Osteocyte (in vitro differentiated cells): ENCODE measurements at places on chromosomes 4 and X. TPM values are rescaled to one million over a fixed set of nuclear protein-coding genes. Genes with fewer than 3 reads are reported as not detected.

GRCh38 chrX:129781134-129781672 lies 1.5 kb downstream of the SASH3 start:
- no peaks in the 10 kb centered on the region for H3K4me1 ChIP-seq
- H3K27me3 ChIP-seq: no peaks in the 10 kb centered on the region
- no peaks in the 10 kb centered on the region for H3K36me3 ChIP-seq
- no peak overlapping the region for H3K27ac ChIP-seq
- no peak for DNase-seq

GRCh38 chr4:119035951-119036737 lies 99.5 kb upstream of the MYOZ2 start:
- DNase-seq: no peak
- peaks cover 57% of the 10 kb centered on the region for H3K4me1 ChIP-seq
- H3K27ac ChIP-seq: peak overlapping the region; percentile 64
- H3K36me3 ChIP-seq: no peaks in the 10 kb centered on the region
- no peak overlapping the region for H3K4me3 ChIP-seq
- H3K27me3 ChIP-seq: no peaks in the 10 kb centered on the region

- no peaks in the 10 kb centered on the region for H3K4me1 ChIP-seq
- H3K27ac ChIP-seq: no peak overlapping the region
- H3K36me3 ChIP-seq: no peaks in the 10 kb centered on the region
- no peaks in the 10 kb centered on the region for H3K27me3 ChIP-seq
Observed at GRCh38 chrX:4710618-4711433, 997.4 kb upstream of the PRKX start.

GRCh38 chrX:16130707-16131106 lies 7.3 kb downstream of the GRPR start:
- no peak for DNase-seq
- H3K4me3 ChIP-seq: no peak overlapping the region
- no peak overlapping the region for H3K27ac ChIP-seq
- no peaks in the 10 kb centered on the region for H3K27me3 ChIP-seq
- H3K4me1 ChIP-seq: peaks cover 21% of the 10 kb centered on the region

The SPIN2A gene
- total RNA-seq: 1.2 and 2.5 TPM in 2 replicates

The PASD1 gene
- not detected in 2 replicates for total RNA-seq

GRCh38 chr4:6493658-6494304 lies 21.4 kb upstream of the PPP2R2C start:
- H3K27ac ChIP-seq: no peak overlapping the region
- no peak overlapping the region for H3K4me3 ChIP-seq
- H3K36me3 ChIP-seq: no peaks in the 10 kb centered on the region
- no peaks in the 10 kb centered on the region for H3K27me3 ChIP-seq

The TMSB15B gene
- total RNA-seq: 13.5 and 16.2 TPM in 2 replicates
